ENCODE measurements at places on chromosomes 5 and 9. TPM values are rescaled to one million over a fixed set of nuclear protein-coding genes. Genes with fewer than 3 reads are reported as not detected.

DNA sequence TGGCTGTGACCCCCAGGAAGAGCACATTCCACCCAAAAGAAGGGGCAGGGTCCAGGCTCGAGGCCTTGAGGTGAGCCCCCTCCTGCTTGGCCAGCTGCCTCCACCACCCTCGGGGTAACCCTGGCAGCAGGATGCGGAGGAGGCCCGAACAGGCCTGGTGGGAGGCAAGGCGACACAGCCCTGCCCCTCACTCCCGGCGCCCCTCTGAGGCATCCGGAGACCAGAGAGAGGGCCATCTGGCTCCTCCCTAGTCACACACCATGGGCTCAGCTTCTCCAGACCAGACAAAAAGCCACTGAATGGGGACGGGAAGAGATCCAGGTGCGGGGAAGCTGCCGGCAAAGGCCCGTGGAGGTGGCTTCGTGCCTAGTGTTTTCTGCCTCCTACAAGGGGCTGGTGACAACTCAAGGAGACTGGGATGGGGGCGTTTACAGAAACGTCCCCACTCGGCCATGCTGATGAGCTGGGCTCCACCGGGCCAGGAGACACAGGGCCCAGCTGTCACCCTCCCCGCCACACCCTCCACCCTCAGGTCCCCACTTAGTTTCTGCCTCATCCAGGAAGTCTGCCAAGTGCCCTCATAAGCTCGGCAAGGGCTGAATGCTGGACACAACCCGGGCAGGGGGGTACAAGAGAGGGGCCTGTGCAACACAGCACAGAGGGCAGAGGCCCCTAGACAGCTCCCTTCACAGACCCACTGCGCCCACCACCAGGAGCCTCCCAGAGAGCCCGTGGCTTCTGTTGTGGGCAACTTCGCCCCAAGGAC lies 41.9 kb downstream of the NACC2 start:
- no peak for DNase-seq

DNA sequence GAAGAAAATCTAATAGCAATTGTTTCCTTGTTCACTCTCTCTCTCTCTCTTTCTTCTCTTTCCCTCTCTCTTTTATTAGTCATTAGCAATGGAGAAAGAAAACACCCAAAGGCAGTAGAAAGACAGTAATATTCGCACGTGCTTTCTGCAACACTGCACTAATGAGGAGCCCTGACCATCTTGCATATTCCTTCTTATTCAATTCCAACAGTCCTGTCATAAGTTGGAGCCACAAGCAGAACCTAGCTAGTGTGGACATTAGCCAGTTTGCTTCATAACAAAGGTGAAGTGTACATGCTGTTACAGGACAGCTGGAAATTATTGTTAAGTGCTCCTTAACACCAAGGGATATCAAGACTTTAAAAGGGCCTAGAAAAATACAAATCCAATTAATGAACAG lies 63.4 kb downstream of the TRIM32 start:
- no peak for DNase-seq

GRCh38 chr9:13878241-13878711 lies 435.7 kb downstream of the NFIB start:
- no peak for DNase-seq

DNA sequence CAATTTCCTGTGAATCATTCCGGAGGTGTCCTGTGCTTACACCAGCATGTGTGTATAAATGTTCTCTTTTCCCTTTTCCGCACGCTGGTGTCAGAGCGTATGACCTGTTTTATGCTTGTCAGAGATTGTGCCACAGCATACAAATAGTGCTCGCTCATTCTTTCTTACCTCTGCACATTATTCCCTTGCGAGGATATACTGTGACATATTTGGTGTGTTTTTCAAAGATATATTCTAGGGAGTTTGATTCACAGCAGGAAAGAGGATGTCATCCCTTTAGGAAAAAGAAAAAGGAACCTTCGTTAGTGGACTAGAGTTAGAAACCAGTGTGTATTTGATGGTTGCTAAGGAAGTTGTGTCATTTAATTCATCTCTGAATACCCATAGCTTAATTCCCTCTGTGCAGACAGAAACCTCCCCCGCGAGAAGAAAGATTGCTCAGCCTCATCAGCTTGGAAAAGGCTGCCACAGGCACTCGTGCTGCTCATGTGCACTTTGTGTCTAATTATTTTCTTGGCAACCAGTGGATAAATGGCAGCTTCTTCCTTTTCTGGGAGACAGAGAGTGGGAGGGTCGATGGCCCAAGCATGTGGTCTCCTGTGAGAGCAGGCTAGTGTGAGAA lies 14.7 kb upstream of the CCIN start:
- DNase-seq, result no peak

DNA sequence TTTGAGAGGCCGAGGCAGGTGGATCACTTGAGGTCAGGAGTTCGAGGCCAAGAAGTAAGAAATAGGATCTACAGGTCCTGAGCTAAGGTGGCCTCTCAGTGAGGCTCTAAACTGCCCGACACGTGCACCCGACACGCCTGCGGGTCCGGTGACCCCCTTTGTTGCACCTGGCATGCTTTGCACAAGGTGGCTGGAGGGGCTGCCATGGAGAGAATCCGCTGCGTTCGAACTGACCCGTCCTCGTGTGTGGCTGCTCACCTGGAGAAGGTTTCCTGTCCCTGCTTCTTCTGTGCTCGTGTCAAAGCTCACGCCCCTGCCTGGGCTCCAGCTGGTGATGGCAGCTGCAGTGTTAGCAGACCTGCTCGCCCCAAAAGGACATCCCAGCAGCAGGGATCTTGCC lies 5.7 kb upstream of the OLFM1 start:
- no peak for DNase-seq

GRCh38 chr5:112010475-112010874 lies 253.5 kb upstream of the NREP start:
- no peak for DNase-seq

GRCh38 chr5:132109494-132110053 lies 36.0 kb downstream of the CSF2 start:
- DNase-seq, result no peak

GRCh38 chr5:150227036-150227435 lies 37.2 kb downstream of the SLC6A7 start:
- no peak for DNase-seq

DNA sequence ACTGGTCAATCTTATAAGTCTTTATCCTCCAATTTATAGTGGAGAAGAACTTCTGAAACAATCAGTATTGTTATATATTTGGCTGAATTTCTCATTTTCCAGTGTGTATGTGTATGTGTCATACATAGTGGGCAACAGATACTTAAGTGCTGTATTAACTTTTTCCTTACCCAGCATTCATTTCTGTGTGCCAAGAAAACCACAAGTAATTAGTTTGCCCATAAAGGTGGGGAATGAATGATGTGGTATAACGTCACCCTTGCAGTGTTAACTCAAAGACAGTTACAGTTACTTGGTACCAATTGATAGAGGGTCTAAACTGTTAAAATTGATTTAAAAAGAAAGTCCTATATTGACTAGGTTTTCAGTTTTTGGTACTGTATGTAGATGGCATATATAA lies 2.0 kb downstream of the OGN start:
- DNase-seq, result no peak

DNA sequence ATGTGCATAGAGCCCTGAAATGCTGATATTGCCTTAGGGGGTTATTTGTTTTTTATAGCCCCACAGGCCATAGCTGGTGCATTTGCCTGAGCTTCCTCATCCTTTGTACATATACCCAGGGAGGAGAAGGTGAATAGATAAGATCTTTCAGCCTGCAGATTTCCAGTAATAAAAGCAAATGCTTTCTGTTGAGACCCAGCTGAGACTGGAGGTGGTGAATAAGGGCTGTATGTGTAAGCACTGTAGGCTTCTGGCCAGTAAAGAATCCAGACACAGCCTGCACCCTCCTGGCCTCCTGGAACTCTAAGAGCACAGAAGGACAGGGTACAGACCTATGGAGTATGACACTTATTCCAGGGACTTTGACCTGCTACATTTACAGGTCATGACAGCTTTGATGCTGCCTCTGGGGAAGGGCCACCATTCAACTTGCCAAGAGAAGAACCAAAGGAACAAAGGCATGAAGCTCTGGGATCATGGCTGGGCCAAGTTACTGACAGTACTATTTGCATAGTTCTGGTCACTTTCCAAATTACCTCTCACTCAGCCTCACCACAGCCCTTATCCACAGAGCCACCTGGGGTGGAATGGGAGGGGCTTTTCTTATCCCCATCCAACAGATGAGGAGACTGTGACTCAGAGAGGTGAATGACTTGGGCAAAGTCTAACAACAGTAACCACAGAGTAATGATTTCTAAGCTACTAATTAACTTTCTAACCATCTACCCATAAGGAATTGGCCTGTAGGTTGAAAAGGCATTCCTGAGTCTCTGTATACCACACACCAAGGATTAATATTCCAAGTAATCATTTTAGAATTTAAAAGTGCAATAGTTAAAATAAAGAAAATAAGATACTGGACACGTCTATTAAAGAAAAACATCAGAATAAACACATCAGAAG lies 604.5 kb upstream of the KLF4 start:
- no peak for DNase-seq

- no peak for DNase-seq
These were observed 3.4 kb downstream of the ASS1 start for GRCh38 chr9:130448035-130448624.

DNA sequence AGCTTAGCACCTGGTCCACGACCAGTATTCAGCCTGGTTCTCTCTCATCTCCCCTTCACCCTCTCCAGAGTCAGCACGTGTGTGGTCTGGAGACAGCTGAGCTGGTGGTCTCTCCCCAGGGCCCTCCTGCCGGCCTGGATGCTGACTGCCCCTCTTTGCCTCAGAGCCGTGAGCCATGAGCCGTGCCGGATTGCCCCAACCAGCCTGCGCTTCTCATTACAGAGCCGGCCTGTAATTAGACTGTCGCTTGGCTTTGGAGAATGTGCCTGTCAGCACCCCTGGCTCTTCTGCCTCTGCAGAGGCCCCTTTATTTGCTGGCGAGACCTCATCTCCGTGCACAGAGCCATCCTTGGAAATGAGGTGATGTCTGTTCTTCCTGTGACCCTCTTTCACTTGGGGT lies 118.7 kb upstream of the BOD1 start:
- no peak for DNase-seq

CCDC180 gene
- total RNA-seq, result 14.0 TPM

STARD4 gene
- 10.4 TPM for total RNA-seq
